Stimulated activated naive CD4-positive, alpha-beta T cell treated with Interleukin-2 at 50 U/mL for 16 hours (primary cell): ENCODE measurements at places on chromosomes 16 and 17.

GRCh38 chr17:77086433-77087010 lies 54.2 kb upstream of the SEC14L1 start:
- peak; percentile 74 for DNase-seq

GRCh38 chr17:51166987-51167931 lies 1.0 kb downstream of the NME2 start:
- DNase-seq: peak; percentile 61

- peak; percentile 29 for DNase-seq
Observed at GRCh38 chr16:17414421-17414820, 56.3 kb downstream of the XYLT1 start.

- DNase-seq: peak; percentile 22
Observed at GRCh38 chr17:42111871-42112551, 503 bp downstream of the DHX58 start.

DNA sequence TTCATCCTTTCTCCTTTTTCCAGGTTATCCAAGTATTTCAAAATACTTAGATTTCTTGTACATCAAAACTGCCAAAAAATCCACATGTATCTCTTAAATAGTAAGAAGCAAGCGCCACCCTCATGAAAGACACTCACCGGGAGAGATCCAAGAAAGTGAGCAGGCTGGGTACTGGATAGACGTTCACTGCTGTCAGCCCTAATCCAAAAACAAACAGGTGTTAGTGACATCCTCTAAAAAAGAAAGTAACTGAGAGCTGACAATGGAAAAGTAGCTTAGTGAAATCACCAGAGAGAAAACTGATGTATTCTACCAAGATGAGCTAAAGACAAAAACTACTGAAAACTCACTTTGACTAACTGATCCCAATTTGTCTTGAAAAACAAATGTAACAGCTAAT lies 46.1 kb downstream of the MARVELD3 start:
- no peak for DNase-seq

DNA sequence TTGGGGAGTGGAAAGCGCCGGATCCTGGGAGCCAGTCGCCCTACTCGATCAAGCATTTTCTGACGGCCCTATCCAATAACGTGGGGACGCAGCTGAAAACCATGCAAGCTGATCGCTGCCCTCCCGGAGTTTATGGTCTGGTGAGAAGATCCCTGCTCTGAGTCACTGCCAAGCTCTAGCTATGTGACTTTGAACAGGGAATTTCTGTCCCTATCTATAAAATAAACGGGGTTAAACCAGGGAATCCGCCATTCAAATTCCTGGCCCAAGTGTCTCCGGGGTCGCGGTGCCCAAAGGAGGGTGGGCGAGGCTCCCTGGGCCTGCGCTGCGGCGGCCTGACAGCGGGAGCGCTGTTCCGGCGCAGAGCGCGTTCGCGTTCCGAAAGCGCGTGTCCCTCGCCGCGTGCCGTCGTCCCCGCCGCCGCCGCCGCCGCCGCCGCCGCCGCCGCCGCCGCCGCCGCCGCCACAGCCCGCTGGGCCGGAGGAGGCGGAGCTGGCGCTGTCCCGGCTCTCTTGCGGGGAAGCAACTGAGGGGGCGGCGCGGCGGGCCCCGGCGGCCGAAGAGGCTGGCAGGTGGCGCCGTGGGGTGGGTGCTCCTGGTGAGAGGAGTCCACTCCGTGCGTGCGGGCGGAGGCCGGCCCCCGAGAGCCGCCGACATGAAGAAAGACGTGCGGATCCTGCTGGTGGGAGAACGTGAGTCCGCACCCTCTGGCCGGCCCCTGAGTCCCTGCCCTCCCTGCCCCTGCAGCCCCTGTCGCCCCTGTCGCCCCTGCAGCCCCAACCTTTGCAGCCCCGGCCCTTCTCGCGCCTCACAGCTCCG lies at the start of gene RHOT1:
Gene RHOT1 (plus strand): TSS at position 465 of the 819 bp plus-strand sequence. CDS start 191 bp downstream, at position 656.
- peak; percentile 80 for DNase-seq

GRCh38 chr16:57972306-57972705 lies 1.4 kb upstream of the CNGB1 start:
- no peak for DNase-seq
